ENCODE measurements at places on chromosomes 7 and 10.

DNA sequence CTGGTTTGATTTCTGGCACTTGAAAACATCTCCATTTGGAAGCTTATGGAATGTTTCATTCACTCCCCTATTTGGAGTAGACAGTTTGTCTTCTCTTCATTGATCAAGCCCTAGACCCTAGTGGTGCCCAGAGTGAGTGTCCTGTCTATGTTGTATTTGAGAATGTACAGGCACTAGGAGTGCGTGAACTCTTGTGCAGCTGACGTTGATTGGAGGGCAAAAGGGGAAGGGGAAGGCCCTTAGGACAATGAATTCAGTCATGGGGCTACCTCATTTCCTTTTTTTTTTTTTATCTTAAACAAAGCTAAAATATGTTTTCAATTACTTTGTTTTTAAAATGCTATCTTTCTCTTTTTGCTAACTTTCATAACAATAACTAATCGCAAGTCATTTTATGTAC, 66.5 kb downstream of the ADD3 start:
- no peak for DNase-seq

DNA sequence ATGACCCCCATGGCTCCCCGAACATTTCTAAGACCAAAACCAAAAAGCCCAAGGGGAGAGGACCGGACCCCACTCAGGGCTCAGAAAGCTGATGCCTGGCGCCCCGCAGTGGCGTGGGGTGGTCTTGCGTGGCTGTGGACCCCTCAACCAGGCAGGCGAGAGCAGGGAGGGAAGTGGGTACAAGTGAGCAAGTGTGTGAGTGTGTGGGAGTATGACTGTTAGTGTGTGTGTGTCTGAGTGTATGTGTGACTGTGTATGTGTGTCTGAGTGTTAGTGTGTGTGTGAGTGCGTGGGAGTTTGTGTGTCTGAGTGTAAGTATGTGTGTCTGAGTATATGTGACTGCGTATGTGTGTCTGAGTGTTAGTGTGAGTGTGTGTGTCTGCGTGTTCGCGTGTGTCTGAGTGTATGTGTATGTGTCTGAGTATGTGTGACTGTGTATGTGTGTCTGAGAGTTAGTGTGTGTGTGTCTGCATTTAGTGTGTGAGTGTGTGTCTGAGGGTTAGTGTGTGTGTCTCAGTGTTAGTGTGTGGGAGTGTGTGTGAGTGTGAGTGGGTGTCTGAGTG, 34.0 kb upstream of the INSIG1 start:
- no peak for DNase-seq

DNA sequence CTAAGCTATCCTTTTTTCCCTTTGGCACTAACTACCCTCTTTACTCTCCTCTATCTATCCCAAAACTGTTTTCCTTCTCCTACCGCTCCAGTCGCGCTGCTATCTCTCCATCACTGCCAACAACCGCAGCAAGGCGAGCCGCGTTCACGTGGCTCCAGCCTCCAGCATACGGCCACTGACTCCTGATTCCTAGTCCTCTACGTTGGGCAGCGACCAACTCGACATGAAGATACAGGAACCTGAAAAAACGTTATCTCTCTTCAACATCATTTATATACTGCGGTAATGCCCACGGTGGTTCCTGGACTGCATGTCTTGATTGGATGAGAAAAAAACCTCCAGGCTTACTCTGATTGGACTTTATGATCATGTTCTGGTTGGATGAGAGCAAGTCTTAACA, 129.5 kb downstream of the ZNF716 start:
- DNase-seq = no peak

DNA sequence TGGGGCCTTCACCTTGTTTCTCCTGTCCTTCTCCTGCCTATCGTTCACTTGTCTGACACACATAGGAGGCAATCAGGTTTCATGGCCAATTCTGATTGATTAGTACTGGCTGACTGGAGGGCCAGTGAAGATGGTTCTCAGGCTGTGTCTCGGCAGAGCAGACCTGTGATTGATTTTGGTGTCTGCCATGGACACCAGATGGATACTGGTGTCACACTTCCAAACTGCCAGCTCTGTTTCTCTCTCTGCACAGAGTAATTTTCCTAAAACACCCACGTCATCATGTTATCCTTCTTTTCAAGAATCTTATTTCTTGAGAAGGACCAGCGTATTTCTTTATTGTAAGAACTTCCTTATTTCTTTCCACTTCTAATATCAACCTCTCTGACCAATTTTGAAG, 117.1 kb downstream of the ICA1 start:
- no peak for DNase-seq

- DNase-seq = no peak
These were observed 67.3 kb upstream of the UCN3 start for GRCh38 chr10:5297466-5297865.

DNA sequence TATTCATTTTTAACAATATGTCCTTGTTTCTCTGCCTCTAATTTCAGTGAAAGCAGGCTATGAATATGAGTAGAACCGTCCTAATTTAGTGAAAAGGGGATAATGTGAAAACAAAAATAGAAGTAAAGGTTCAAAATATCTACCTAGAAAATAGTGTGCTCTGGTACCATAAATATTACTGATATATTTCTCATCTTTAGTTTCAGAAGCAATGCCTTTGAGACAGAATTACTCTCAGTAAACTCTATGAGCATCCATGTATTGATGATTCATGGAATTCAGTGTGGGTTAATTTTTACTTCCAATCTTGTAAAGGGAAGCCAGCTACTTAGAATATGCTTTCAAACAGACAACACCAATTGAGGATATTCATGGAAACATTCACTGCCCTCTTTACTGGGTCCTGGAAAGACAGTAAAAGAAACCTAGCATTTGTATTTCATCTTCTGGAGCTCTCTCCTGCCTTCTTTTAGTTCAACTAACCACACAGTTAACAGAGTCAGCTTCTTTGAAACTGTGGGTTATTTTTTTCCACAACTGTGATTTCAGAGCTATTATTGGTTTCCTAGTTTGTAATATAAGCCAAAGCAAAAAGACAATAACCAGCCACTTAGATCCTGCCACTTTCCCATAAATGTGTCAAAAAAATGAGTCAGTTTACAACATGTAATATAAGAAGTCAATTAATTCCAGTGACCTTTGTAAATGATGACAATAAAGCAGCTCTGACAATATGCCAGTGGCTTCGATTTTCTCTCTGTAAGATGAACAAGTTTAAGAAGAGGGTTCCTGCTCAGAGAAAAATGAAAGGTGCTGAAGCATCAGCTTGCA, 1.7 kb downstream of the LRRN3 start:
- no peak for DNase-seq

DNA sequence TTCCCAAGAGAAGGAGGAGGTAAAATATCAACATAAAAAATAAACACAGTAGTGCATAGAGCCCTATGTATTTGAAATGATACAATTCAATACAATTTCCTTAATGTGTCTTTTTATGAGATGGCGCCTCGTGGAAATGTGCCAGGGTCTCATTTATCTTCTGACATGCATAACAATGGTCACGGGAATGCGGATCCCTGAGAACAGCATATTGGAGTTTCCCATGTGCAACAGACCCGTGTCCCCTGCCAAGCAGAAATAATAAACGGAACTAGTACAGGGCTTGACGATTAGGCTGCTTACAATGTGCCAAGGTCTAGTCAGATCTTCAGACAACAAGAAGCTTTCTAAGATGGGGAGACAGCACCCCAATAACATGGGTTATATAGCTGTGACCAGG, 217.9 kb downstream of the ARHGAP21 start:
- no peak for DNase-seq

- no peak for DNase-seq
These were observed 316.6 kb downstream of the PLXDC2 start for GRCh38 chr10:20132816-20133215.

DNA sequence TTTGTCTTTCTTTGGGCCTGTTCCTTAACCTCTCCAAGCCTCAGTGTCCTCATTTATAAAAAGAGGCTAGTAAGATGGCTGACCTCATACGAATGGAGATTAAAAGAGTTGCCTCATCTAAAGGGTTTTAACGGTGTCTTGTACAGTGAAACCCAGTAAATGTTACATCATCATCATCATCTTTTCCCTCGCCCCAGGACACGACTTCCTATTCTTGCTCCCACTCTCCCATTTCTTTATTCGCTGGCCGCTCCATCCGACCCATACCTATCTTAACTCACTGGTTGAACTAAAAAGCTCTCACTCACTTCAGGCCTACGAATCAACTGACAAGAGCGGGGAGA, 554 bp downstream of the FRA10AC1 start:
- no peak for DNase-seq

GRCh38 chr7:38189231-38189938, 11.3 kb downstream of the STARD3NL start:
- DNase-seq = no peak

DNA sequence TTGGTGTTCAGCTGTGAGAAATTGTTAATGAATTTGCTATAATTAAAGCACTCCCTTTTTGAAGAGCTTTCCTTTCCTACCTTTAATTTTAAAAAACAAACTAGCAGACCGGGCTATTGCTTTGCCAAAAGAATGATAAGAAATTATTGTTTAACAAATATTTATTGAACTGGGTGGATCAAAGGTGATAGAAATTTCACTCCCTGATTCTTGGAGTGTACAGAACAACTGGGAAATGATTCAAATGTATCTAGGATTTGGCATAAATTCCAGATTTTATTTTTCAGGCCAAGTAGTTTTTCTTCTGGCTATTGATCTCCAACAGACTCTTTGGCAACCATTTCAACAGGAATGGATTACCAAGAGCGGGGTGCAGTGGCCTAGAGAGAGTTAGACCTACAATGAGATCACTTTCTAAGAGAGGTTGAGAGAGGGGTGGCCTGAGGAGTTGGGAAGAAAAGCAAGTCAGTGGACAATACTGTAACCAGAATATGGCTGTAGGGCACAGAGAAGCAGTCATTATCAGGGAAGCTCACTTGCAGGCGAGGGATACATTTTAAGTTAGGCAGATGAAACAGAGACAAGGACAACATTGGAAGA, 71.9 kb downstream of the PLXDC2 start:
- DNase-seq = no peak

GRCh38 chr10:34880817-34881216, 65.7 kb upstream of the PARD3 start:
- no peak for DNase-seq

DNA sequence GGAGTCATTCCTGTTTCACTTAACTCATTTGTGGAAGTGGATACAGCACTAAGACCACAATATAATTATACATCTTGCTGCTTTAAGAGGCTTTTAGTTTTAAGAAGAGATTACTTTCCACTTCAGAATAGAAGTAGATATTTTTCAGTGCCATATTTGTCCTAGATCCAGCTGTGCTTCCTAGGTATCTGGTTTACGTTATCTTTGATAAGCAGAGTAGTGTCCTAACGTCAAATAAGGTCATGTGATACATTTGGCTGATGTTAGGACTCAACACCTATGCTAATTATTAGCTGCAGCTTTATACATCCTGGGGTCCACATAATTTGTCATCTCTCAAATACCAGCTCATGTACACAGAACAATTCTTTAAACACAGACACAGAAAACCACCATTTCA, 196.2 kb upstream of the SMIM30 start:
- DNase-seq = no peak

GRCh38 chr7:1087952-1088920, at the start of gene GPER1:
Gene GPER1 (plus strand): TSS chr7:1088113. CDS start chr7:1091729, 3,616 bp downstream.
- peak; percentile 53 for DNase-seq

- DNase-seq = peak; percentile 61
These were observed 389.6 kb downstream of the GALNT17 start for GRCh38 chr7:71521506-71521905.

DNA sequence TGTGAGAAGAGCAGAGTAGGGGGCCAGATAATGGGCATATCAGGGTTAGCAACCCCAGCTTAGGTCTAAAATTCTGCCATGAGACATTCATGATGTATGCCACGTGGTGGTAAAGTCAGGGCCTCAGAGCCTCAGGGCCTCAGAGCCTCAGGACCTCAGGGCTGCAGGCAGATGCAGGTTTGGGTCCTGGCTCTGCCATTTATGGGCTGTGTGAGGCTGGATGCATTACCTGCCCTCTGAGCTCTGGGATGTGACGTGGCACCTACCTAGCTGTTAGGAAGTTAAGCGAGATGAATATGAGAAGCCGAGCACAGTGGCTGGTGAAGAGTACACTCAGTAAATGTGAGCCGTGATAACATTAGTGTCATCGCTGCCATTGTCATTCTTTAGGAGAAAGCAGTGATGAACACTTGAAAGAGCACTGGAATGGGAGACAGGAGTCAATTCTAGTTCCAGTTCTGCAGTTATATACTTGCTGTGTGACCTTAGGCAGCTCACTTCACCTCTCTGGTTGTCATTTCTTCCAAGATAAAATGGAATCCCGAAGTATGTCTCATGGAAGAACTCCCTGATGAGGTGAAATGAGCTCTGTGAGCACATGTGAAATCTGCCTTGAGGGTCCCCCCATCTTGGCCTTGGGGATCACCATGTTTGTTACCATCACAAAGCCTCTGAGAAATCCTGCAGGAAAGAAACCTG, 127.2 kb downstream of the SH3PXD2A start:
- no peak for DNase-seq

DNA sequence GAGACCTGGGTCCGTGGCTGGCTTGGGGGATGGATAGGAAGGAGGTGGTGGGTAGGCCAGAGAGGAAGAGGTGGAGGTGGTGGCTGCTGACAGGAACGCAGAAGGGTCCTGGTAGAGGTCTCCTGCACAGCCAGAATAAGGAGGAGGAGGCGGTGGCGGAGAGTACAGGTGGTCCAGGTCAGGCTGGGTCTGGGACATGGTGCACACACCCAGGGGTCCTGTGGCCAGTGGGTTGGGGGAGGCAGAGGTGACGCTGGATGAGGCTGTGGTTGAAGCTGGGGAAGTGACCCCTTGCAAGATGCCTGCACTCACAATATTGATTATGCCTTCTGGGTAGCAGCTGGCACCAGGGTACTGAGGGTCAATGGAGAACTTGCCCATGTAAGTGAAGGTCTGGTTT, 2.2 kb downstream of the EGR2 start:
- DNase-seq = no peak

DNA sequence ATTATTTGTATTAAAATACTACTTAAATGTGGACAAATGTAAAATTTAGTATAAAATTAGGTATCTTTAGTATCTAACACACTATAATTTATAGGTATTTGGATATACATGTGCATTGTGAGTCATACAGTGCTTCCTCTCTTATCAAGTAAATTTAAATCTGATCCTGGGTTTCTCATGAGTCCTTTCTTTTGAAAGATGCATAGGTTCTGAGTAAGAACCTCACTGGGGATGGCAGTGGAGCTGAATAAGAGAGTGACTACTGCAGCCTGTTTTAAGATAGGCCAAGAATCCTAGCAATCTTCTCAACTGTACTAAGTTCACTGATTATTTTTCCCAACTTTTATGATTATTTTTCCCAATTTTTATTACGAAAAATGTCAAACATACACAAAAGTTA, 16.2 kb downstream of the CEP55 start:
- DNase-seq = no peak

- DNase-seq = no peak
These were observed 305.0 kb downstream of the PTEN start for GRCh38 chr10:88168171-88169036.

GRCh38 chr10:106147021-106147420, 1017.5 kb downstream of the SORCS1 start:
- no peak for DNase-seq

- no peak for DNase-seq
These were observed 18.0 kb downstream of the WDR37 start for GRCh38 chr10:1074052-1074747.

GRCh38 chr7:158585721-158586498, 1.7 kb downstream of the PTPRN2 start:
- no peak for DNase-seq

- no peak for DNase-seq
These were observed 19.5 kb upstream of the KCTD7 start for GRCh38 chr7:66609176-66609575.
